ENCODE measurements at places on chromosomes 3 and 15.
A peak's percentile ranks its signal among the peaks of the same experiment; 100 is the strongest.

DNA sequence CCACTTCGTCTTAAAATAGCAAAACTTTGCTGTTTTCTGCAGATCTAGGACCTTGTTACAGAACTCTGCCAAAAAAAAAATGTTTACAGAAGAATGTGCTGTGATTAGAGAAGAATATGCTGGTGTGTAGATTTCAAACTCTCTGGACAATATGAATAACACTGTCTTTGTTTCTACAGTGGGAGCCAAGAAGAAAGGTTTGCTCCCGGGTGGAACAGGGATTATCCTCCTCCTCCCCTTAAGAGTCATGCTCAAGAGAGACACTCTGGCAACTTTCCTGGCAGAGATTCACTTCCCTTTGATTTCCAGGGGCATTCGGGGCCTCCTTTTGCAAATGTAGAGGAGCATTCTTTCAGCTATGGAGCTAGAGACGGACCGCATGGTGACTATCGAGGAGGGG lies 27.3 kb downstream of the RBM6 start:
- DNase-seq, result no peak

DNA sequence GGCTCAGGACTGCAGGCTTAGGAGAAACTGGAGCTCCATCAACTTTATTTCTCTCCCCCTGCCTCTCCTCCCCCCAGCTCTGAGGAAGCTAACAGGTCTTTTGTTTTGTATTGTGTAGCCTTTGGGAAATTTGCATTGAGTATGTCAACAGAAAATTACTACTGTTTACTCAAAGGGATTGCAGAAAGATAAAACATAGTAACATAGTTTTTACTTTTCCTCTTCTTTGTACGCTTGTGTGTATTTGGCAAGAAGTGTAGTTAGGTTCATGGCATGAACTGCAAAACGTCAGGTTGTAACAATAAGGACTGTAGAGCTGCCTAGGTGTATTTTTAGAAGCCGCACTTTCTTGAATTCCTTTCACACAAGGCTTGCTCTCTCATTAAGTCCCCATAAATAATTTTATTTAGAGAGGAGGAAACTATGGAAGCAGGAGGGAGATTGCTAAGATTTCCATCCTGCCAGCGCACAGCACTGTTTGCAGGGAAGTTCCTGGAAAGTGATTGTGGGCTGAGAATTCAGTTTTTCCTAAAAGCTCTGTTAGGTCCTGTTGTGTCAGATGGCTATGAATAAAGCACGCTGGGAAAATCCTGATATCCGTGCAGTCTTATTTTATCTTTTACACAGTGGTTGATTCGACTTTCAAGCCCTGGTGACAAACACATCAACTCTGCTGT lies 21.1 kb upstream of the SATB1 start:
- no peak for DNase-seq

GRCh38 chr3:16417945-16418739 lies 95.4 kb downstream of the RFTN1 start:
- no peak for DNase-seq

DNA sequence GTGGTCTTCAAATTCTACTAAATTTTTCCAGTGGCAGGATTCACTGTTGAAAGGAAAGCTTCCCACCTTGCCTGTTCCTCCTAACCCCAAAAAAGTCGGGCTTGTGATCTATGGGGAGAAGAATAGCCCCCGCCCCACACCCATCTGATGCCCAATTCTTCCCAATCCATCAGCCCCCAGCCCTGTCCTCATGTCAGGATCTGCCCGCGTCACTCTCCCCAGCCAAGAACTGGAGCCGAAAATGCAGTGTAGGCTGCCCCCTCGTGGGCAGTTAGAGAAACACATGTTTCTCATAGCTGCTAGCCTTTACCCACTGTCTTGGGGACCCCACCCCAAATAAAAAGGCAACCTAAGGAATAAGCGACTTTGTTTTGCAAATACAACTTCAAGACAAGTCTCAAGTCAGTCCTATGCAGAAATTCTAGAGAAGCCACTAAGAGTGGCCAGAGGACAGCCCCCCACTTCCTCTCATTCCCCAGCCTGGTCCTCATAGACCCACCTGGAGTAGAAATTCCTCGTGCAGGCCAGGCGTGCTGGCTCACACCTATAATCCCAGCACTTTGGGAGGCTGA lies 13.0 kb upstream of the CSK start:
- peak; percentile 60 for DNase-seq

DNA sequence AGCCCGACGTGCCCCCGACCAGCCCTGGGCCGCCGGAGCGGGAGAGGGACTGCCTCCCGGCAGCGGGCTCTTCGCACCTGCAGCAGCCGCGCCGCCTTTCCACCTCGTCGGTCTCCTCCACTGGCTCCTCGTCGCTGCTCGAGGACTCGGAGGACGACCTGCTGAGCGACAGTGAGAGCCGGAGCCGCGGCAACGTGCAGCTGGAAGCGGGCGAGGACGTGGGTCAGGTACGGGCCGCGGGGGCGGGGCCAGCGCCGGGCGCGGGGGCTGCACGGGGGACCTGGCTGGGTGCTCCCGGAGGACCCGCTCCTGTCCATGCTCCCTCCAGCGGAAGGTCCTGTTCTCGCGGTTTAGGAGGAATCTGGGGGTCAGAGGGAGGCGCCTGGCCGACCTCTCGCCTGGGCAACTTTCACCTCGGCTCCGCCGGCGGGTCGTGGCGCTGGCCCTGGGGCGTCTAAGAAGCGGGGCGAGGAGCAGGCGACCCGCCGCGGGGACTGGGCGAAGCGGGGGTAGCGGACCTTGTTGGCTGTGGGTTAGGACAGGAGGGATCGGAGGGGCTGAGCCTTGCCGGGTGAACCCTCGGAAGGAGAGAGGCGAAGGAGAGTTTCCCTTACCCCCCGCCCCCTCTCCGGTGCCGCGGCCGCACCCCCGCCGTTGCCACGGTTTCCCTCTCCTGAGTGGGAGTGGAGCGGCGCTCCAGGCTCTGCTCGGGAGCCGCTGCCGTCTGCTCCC lies 682 bp downstream of the ITPKA start:
- no peak for DNase-seq

DNA sequence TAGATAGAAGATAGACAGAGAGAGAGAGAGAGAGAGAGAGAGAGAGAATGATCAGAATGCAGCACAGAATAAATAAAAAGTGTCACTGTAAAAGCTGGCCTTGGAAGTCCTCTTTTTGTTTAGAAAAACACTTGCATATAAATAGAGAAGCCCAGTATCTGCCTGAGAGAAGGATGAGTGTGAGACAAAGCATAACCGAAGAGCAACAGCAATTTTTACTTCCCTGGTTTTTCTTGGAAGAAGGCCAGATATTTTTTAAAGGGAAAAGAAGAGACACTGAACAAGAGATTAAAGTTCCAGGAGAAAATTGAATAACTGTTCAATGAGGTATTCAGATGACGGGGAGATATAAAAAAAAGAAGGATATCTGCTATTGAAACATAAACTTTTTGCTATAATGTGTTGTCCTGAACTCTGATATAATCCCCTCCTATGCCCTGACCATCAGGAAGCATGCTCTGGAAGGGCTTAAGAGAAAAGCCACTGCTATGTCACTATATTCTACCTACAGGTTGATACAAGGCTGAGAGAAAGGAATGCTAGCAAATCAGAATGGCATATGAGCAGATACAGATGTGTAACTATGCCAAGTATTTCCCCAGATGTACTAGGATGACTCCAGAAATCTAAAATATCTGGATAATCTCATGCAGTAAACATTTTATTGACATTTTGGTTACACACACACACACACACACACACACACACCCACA lies 358.9 kb downstream of the RBMS3 start:
- DNase-seq, result no peak
